BJ (cell line): ENCODE measurements at places on chromosomes 5 and 9.

DNA sequence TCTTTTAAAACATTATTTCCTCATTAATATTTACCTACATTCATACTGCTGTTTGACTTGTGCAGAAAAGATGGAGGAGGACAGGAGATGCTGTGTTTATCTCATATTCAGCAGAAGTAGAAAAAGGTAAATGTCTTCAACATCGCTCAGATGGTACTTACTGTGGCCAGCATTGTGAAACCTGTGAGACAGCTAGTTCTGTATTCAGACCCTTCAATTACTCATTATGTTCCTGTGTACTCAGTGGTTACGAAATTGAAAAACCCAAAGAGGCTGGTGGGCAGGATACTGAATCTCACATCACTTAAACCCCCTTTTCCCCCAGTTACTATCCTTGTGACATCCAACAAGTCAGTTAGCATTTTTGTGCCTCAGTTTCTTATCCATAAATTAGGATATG is 216.0 kb downstream of the KDM4C start:
- DNase-seq = no peak

- peak; percentile 67 for DNase-seq
These were observed 159.9 kb downstream of the FANCC start for GRCh38 chr9:95157481-95158151.

DNA sequence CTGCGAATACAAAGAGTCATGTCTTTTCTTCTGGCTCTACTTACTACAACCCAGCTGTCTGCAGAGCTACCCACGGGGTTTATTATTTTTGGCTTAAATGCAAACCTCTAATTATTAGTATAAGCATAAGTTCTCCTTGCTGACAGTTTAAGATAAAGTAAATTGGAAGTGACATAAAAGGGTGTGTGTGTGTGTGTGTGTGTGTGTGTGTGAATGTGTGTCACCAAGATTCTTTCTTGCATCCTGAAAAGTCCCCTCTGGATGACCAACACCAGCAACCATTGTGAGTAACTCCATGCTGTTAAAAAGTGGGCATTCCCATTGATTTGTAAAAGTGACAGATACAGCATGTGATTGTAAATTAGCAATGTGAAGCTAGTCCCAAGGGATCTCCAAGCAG is 803.8 kb upstream of the ZNF608 start:
- DNase-seq = no peak

GRCh38 chr5:7745882-7746610 is 104.9 kb downstream of the CFAP90 start:
- DNase-seq = peak; percentile 3

DNA sequence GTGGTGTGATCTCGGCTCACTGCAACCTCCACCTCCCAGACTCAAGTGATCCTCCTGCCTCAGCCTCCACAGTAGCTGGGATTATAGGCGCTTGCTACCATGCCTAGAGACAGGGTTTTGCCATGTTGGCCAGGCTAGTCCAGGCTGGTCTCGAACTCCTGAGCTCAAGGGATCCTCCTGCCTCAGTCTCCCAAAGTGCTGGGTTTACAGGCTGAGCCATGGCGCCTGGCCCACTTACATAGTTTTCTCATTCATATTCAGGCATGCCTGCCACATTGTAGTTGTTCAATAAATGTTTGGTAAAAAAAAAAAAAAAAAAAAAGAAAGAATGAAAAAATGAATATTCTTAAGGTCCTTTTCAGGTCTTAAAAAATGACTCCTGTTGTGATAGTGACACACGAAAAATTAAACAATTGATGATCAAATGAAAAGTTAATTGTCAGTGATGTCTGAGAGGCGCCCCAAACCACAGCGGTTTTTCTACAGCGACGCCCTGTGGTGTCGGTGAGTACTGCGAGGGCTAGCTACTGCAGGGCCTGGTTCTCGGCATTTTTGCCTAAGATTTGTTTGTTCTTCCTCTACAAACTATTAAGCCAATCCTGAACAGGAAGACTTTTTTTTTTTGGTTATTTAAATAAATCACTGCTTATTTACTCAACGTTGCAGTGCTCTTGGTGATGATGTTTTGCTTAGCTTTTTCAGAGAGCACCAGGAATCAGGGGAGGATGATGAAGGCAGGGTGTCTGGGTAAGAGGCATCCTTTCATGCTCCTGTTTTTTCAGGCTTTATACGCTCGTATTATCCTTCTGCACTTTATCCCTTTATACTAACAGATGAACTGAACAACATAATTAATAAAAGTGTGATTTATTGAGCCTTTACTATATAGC is 67.0 kb upstream of the DPYSL3 start:
- no peak for DNase-seq

DNA sequence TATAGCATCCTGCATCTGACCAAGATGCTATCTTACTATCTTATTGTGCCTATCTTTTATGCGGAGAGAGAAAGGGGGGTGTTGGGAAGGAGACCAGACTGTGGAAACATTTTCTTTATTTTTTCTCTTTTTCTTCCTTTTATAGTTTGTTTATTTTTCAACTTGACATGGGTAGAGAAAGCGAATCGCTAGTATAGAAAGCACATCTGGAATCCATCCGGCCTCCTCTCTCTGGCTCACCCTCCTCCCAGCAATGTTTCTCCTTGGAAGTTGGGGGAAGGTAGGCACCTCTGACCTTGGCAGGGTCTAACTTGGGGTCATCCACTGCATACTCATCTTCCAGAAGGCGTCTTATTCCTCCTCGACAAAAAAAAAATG is 3.9 kb downstream of the S1PR3 start:
- DNase-seq = no peak

DNA sequence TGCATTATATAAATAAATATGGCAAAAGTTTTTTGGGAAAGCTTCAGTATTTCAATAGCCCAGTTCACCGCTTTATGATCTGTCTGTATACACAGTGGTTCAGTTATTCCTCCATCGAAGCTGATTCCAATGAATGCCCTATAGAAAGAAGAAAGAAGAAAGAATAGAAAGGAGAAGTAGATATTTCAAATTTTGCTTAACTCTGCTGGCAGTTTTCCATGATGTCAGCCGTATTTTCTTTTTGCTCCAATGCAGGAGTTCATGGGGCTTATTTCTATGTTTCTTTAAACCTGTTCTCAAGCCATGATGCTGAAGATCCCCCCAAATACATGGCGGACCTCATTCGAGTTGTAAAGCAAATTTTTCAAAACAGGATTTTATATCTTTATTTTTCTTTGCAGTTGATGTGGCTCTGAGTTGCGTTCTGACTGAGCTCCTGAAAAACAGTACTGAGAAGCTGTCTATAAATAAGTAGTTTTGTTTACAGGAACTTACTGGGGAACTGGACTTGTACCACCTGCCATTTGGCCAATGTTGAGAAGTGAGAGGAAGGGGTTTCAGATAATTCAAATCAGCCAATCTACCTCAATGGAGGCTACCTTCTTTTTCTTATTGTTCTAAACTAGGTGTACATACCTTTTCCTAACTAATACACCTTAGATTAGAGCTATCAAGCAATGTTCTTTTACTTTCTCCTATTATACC is 418.5 kb upstream of the MEF2C start:
- no peak for DNase-seq
